ENCODE measurements at places on chromosomes 2 and 18. TPM values are rescaled to one million over a fixed set of nuclear protein-coding genes. Genes with fewer than 3 reads are reported as not detected.

Gene NLRC4
- total RNA-seq: 0.49 TPM

Gene SH3BP4
- 8.4 TPM for total RNA-seq

Gene CCDC148
- 16.7 TPM for total RNA-seq

Gene ARHGAP15
- total RNA-seq: 19.9 TPM

Gene REG1A
- total RNA-seq: not detected

Gene POTEE
- not detected for total RNA-seq

Gene EIF2AK3
- total RNA-seq: 26.1 TPM

Gene LYPD6
- total RNA-seq: 8.1 TPM
